ENCODE measurements at places on chromosomes 12 and 14.
A peak's percentile ranks its signal among the peaks of the same experiment; 100 is the strongest.

DNA sequence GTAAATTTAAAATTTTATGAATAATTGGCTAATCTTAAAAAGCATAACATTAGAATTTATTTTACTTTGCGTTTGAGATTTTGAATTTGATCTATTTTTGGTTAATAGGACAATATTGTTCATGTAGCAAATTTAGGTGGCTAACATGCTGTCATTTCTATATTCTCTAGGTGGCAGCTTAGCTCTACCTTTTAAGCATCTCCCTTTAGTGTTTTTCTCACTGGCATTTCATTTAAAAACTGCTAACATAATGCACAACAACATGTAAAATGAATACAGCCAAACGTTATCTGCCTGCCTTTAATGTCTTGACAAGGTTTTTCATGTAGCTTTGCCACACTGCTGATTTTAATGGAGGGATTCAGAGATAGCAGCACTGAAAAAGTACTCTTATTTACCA, 272.4 kb upstream of the FBXO33 start:
- DNase-seq = peak; percentile 4

- peak; percentile 52 for DNase-seq
Observed at GRCh38 chr12:80709811-80710726, 2.6 kb downstream of the MYF6 start.

DNA sequence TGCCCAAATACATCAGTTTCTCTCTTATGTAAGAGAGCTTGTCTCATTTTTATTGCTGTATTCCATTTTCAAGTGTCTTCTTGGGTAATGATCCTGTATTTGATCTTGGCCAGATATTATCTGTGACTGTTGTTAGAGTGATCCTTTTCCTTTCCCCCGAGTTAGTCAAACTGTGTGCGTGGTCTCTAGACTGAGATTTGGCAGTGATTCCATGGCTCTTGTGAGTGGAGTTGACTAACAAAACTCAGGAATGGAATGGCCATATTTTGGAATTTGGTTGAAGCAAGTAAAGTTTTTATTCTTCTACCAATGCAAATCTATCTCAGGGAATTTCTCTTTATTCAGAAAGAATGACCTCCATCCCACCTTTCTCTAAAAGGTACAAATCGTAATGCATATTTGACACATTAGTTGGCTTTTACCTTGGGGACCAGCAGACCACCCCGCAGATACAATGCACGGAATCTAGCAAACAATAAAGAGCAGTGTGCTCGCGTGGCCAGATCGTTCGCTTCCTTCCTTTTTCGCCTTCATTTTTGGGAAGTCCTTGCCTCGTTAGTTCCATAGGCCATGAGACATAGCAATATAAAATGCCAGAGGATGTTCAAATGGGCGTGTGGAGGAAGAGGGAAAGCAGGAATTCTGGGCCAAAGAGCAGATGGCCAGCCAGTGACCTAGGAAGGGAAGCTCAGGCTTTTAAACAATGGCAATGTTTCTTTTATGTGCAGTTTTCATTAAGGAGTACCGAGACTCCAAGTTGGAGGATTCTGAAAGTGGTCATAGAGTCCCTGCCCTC, 24.4 kb downstream of the ETV6 start:
- DNase-seq = no peak

- peak; percentile 74 for DNase-seq
Observed at GRCh38 chr12:71755146-71755892, 656 bp downstream of the RAB21 start.

GRCh38 chr12:2215709-2216560, 163.1 kb downstream of the CACNA1C start:
- DNase-seq = no peak

- DNase-seq = no peak
Observed at GRCh38 chr12:30043151-30043847, 259.6 kb upstream of the TMTC1 start.

DNA sequence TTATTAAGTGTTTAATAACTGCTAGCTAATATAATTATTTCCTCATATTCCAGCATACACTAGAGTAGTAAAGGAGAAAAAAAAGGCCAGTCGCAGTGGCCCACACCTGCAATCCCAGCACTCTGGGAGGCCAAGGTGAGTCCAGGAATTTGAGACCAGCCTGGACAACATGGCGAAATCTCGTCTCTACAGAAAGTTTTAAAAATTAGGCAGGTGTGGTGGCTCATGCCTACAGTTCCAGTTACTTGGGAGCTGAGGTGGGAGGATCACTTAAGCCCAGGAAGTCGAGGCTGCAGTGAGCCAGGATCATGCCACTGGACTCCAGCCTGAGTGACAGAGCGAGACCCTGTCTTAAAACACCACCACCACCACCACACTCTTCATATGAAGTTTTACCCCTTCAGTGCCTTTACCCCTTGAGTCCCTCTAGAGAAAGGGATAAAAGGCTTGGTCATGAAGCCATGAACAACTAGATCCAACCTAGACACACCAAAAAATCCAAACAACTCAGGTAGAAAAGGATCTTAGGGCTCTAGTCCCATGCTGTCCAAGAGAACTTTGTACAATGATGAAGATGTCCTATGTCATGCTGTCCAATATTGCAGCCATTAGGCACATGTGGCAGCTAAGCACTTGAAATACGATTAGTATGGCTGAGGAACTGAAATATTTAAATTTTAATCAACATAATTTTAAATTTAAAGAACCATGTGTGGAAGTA, 29.6 kb downstream of the ATXN2 start:
- DNase-seq = no peak

GRCh38 chr12:119594772-119595445, 1.3 kb downstream of the TMEM233 start:
- DNase-seq = peak; percentile 51

DNA sequence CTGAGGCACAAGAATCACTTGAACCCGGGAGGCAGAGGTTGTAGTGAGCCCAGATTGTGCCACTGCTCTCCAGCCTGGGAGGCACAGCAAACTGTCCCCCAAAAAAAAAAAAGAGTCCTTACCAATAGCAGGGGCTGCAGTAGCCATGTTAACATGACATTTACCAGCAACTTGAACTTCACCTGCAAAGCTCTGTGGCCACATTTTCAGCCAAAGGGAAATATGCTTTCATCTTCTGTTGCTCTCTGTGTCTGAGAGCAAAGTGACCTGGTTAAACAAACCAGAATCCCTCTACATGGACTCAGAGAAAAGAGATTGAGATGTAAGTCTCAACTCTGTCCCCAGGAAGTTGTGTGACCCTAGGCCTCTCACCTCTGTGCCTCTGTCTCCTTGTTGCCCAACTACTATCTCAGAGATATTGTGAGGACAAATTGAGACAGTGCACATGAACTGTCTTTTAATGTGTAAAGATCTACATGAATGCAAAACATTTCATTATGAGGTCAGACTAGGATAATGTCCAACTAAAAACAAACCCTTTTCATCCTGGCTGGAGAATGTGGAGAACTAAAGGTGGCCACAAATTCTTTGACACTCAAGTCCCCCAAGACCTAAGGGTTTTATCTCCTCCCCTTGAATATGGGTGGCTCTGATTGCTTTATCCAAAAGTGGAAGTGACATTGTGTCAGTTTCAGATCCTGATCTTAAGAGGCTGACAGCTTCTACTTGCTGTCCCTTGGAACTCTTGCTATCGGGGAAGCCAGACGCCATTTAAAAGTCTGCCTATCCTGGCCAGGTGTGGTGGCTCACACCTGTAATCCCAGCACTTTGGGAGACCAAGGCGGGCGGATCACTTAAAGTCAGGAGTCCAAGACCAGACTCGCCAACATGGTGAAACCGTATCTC, 24.7 kb upstream of the P2RX4 start:
- peak; percentile 24 for DNase-seq

DNA sequence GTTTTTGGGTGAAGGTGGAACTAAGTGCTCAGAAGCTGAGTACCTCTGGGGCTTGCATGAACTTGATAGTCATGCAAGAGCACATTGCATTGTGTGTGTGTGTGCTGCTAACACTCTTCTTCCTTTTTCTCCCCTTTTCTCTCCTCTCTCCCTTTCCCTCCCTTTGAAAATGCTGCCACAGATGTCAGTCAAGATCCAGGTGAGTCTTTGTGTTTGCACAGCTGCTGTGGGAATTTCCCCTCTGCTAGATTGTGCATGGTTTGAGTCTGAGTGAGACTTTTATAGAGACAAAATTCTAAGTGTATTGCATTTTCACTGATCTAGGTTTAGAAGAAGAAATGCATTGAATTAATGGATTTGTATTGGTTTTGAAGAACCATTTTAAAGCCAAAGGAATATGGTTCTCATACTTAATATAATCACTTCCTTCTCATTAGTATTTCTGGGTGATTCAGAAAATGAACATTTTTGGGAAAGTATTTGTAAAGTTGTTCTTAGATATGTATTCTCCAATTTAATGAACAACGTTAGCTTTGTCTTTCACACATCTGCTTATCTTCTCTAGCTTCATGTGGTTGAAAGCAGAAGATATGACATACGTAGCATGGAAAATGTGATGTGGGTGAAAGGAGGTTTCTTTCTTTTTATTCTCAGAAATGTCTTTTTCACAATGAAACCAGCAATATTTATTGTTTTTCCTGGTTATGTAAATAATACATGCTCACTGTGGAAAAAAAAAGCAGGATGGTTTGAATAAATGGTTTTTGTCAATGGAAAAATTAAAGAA, 108.5 kb downstream of the NRXN3 start:
- DNase-seq = peak; percentile 92

DNA sequence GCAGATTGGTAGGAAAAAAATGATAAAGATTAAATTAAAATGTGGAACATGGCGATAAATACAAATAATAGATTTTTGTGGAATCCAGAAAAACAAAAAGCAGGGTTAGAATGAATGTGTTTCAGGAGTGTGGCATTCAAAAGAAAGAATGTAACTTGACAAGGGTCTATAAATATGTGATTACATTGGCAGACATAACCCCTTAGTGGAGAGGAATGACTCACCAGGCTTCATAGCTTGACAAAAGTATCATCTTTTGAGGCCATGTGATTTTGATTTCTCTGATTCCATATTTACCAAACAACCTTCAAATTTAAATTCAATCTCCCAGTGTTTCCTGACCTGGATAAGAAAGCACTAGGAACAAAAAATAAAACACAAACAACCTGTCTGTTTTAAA, 24.4 kb upstream of the MGST1 start:
- peak; percentile 75 for DNase-seq

GRCh38 chr14:104871656-104872468, 6.8 kb downstream of the CEP170B start:
- DNase-seq = no peak

- no peak for DNase-seq
Observed at GRCh38 chr14:91233936-91234790, 10.3 kb downstream of the GPR68 start.

GRCh38 chr12:27014859-27015729, 910 bp upstream of the TM7SF3 start:
- peak; percentile 59 for DNase-seq

- DNase-seq = no peak
Observed at GRCh38 chr14:64637735-64638473, 66.3 kb upstream of the PLEKHG3 start.

GRCh38 chr14:64118892-64119291, 175.3 kb downstream of the ESR2 start:
- peak; percentile 4 for DNase-seq

DNA sequence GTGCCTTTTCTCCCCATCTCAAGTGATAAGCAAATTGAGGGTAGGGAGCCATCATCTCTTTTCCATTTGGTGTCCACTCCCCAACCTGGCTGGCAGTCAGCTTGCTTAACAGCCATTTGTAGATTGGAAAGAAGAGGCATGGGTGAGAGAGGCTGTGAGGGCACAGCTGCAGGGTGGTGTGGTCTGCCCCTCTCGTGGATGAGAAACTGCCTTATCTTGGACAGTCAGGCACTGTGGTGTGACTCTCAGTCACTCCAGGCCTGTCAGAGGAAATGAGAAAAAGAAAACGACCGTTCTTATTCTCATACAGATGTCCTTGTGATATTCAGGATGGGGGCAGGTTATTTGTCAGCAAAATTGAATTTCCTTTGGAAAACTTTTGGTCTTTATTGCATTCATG, 65.1 kb upstream of the SRSF5 start:
- no peak for DNase-seq

- no peak for DNase-seq
Observed at GRCh38 chr14:80447392-80447791, 236.1 kb upstream of the DIO2 start.

- DNase-seq = no peak
Observed at GRCh38 chr12:101878243-101878821, 952 bp downstream of the DRAM1 start.

GRCh38 chr12:130538343-130539095, 177.6 kb downstream of the RIMBP2 start:
- no peak for DNase-seq

GRCh38 chr14:70779667-70780066, 29.6 kb downstream of the MAP3K9 start:
- DNase-seq = no peak

All from DMS53 (cell line).